ENCODE measurements at places on chromosomes 7 and 10.
A peak's percentile ranks its signal among the peaks of the same experiment; 100 is the strongest.

- no peak for DNase-seq
These were observed 388.2 kb downstream of the SORCS3 start for GRCh38 chr10:105029286-105029685.

DNA sequence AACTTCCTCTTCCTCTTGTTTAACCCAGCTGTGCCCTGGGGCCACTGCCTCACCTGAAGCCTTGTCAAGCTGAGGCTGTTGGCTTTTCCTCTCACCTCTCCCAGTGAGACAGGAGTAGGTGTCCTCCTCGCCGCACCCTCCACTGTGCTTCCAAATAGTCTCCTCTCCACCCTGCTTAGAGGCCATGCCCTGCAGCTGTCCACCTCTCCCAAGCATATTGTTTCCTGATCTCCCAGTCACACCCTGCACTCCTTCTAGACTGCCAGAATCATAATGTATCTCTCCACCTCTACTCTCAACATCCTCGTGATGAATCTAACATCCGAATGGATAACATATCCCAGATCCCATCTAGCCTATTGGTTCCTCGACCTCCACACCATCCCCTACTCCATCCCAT, 196.3 kb upstream of the GHITM start:
- no peak for DNase-seq

DNA sequence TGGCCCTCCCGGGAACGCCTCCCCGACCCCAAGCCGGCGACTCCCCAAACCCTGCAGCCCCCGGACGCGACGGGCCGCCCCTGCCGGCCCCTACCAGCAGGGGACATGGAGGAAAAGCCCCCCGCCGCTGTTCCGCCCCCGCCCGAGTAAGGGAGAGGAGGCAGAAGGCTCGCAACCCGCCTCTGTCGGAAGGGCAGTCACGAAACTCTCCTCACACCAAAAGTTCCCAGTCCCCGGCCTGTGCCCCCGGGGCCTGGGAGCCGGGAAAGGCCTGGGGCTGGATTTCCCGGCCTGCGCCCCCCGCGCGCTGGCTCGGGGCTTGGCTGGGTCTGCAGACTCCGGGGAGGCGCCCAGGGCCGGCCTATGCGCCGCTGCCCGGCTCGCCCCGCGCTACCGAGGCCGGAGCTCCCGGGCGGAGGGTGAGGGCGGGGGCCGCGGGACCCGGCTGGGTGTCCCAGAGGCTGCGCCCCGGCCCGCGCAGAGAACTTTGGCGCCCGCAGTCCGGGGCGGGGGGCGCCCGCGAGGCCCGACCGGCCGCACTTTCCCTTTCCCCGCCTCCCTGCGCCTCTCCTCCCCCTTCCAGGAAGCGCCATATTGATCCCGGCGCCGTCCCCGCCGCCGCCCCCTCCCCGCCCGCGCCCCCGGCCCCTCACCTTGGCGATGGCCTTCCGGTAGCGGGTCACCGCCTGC, 728 bp downstream of the PARD3 start:
- peak; percentile 71 for DNase-seq

DNA sequence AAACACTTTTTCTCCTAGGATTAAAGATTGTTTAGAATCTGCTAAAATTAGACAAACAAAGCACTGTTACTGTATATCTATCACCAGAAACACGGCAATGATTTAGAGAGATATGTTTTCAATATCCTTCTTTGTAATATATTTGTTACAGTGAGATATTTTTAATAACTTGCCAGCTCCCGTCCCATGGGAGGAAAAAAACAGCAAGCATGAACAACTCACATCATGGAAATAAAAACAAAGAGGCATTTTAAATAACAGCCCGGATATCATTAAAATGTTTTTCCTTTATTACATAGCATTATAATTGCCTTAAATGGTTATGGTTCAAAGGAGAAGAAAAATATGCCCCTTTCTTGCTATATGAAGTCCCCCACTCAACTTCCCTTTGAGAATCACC, 272.1 kb downstream of the BMPER start:
- no peak for DNase-seq

DNA sequence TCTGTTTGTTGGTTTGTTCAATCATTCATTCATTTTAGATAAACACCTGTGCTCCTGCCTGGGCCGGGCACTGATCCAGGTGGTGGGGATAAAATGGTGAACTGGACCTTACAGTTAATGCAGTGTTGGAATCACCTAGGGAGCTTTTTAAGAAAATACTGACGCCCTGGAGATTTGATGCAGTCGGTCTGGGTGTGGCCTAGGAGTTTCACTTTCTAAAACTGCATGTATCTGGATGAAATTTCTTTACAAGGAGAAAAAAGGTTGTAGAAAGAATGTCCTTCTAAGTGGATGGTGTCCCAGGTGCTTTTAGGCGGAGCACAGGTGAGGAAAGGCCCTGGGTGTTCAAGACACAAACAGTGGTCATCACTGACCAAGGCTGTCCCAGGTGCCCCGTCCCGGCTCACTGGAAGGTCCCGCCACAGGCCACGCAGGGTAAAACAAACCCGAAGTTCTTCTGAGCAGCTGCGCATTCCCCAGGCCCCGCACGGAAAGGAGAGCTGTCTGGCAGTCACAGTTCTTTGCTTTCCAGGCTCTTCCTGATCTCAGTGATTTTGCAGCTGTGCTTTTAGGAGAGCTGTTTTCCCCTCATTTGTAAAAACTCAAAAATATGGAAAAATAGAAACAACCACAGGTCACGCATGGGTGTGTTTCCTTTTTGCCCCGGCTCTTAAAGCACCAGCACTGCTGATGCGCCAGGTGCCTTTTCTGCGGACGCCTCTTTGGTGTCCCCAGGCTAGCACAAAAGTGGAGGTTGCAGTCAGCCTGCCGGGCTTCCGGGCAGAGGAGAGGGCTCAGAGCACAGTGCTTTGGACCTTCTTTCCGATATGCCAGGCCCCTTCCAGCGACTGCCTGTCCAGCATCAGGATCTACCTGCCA, 161.9 kb downstream of the GRK5 start:
- no peak for DNase-seq

DNA sequence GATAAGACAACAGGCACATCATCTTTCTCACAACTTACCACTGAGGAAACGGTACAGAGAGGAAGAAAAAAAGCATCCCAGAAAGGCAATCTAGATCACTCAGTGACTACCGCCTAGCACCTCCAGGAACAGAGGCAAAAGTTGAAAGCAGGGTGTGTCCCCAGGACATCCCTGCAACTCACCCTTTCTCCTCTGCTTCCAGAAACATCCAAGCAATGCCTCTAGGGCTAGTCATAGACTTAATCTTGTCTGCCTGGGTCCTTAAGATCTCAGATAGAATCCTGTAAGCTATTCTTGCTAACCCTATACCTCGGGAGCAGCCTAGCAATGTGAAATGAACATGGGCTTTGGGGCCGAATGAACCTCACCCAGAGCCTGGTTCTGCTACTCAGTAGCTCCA, 18.8 kb upstream of the PDCD4 start:
- no peak for DNase-seq

DNA sequence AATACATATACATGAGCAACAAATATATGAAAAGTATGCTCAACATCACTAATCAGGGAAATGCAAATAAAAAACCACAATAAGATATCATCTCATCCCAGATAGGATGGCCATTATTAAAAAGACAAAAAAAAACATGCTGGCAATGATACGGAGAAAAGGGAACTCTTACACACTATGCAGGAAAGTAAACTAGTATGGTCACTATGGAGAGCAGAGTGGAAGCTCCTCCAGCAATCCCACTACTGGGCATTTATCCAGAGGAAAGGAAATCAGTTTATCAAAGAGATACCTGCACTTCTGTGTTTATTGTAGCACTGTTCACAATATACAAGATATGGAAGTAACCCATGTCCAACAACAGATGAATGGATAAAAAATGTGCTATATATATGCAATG, 217.5 kb downstream of the SDK1 start:
- DNase-seq: no peak

- no peak for DNase-seq
These were observed 8.6 kb upstream of the CHRM2 start for GRCh38 chr7:136859803-136860202.

Data from left colon (tissue), 2 donors.